ENCODE measurements at places on chromosomes 12 and 14.

GRCh38 chr14:58298477-58299400 is at the start of gene ARID4A:
TSS of gene ARID4A (plus strand) at chr14:58298555. CDS start at chr14:58299855, 1,300 bp downstream.
- DNase-seq, result peak; percentile 42

DNA sequence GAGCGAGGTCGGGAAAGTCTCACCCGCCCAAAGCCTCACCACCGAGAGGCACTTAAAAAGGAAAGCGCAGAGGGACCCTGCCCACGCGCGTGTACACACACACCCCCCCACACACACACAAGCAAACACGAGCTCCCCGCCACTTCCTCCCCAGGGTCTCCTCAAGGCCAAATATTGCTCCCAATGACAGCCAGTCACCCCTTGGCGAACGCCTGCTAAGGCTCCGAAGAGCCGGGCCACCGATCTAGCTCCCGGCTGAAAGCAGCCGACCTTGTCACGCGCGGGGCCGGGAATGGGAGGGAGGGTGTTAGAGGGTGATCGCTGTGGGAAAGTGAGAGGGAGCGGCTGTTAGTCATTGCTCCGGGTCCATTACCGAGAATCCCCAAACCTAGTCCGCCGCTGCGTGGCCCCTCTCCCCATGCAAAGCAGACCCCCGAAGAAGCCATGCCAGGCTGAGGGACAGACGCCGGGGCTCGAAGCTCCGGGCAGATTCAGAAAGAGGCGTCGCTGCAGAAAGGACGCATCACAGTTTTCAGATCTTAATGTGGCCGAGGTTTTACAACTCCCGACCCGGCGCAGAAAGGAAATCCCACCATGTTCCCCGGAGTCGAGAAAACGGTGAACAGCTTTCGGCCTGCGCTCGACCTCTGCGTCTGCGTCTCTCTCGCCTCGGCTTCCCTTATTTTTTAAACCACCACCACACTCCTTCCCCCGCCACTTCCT is 2.6 kb downstream of the BMP4 start:
- no peak for DNase-seq

GRCh38 chr12:56990648-56991318 is 15.6 kb downstream of the ZBTB39 start:
- no peak for DNase-seq

GRCh38 chr12:118035190-118036041 is 18.9 kb downstream of the RFC5 start:
- DNase-seq, result no peak

- DNase-seq, result no peak
These were observed 13.2 kb downstream of the SPPL3 start for GRCh38 chr12:120890963-120891362.

All from breast epithelium (tissue), 4 donors.